ENCODE measurements at places on chromosomes 5 and 9. TPM values are rescaled to one million over a fixed set of nuclear protein-coding genes. Genes with fewer than 3 reads are reported as not detected.

DNA sequence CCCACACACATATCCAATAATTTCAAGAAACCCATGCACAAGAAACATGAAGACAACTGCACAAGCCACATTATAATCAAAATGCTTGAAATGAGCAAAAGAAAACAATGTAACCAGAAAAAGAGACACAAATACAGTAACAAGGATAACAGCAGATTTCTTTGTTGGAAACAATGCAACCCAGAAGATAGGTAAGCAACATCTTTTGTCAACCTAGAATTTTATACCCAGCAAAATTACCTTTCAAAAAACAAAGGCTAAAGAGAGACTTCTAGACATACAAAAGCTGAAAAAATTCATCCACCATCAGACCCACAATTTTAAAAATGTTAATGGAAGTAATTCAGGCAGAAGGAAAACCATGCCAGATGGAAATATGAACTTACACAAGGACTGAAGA, 5.0 kb upstream of the COL23A1 start:
- DNase-seq, result no peak

DNA sequence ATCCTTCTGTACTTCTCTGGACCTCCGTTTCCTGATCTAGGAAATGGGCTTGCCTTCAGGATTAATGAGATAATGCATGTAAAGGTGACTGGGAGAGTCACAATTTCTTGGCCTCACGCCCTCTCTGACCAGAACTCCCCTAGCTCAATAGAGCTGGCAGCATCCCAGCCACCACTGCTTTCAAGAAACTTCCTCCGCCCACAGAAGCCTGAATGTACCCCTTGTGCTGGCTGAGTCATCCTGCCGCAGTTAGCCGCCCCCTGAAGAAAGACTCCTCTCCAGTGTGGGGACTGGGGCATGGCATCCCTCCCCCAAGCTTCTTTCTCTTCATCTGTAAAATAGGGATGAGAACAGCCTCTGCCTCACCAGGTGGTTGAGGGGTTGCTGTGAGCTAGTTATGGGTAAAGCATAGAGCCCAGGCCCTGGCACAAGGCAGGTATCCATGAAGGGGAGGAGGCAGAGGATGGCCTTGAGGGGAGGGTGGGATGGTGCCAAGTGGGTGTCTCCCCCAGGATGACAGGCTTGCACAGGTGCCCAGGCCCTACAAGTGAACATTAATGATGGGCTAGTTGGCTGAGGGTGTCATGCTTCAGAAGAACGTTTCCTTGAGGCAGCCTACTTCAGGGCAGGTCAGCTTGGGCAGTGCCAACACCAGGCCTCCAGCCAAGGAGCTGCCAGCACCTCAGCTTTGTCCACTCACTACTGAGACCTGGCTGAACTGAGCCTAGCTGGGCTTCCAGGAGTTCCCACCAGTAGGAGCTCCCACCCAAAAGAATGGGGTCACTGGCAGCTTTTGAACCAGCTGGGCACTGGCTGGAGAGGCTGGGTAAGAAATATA, 3.4 kb downstream of the PDLIM4 start:
- DNase-seq, result no peak

SLC45A2 gene
- not detected for polyA plus RNA-seq

DNA sequence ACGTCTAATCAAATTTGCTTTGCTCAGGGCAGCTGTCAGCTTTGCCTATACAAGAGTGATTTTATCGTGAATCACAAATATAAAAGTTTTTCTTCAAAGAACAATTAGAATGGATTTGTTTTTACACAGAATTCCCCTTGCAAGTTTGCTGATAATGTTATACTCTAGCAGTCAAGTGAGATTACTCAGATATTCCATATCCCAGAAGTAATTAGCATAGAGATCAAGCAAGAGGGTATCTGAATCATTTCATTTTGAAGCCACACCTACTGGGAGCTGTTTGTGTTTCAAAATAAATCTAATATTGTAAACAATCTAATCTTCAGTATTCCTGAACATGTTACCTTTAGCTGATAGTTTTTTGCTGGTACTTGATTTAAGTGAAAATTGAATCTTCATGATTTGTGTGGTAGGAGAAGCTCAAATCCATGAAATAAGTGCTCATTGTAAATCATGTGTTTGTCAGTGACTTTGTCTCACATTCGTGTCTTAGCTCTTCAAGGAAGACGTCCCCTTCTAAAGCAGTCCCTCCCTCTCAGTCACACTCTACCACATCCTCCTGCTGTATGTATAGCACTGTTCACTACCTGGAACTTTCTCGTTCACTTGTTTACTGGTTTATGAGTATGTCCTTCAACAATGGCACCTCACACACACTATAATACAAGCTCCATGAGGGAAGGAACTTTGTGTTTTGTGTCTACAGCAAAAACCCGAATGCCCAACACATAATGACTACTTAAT, 3.3 kb upstream of the TTC39B start:
- no peak for DNase-seq

DNA sequence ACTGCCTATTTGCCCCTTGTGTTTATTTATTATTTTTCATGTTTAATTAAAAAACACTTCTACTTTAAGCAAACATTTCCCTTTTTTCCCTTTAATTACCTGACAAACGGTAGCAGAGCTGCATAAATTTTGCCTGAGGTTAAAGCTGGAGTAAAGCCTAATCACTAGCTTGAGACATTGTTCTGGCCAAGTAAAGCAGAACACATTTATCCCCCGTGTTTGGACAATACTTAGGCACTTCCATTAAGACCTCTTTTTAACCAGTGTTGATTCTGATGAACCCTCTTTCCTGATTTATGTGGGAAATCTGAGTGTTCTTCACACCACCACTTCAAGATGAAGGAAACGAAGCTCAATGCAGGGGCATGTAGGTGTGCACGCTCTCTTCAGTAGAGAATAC, 54.5 kb downstream of the BNC2 start:
- DNase-seq, result no peak

ENTPD8 gene
- polyA plus RNA-seq, result not detected

LPCAT1 gene
- polyA plus RNA-seq, result 32.9 TPM

PCDHGA9 gene
- 3.1 TPM for polyA plus RNA-seq

GRCh38 chr9:17611917-17612316, 33.1 kb downstream of the SH3GL2 start:
- DNase-seq, result no peak

All from urinary bladder (tissue), 4 donors.